ENCODE measurements at places on chromosomes 2 and 18.

DNA sequence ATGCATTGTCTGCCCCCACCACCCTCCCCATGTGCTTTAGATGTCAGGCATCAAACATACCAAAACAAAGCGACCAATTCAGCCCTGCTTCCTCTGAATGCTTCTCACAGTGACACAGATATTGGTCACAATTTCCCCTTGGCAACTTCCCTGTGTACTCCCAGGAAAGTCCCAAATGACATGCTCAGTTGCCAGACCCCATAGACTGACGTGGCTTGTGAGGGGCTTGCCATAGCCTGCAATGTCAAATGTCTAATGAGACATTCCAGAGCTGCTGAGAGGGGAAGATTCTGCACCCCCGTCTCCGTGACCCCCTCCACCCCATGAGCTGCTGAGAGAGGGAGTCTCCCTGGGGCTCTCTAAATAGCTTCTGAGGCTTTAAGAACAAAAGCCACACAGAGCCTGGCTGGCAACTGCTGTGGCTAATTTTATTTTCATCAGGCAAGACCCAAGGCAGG, 47.3 kb downstream of the RFTN2 start:
- no peak for DNase-seq

GRCh38 chr2:44848026-44848425, 93.5 kb upstream of the SIX3 start:
- no peak for DNase-seq

GRCh38 chr2:224847961-224848850, 132.0 kb upstream of the CCDC195 start:
- DNase-seq: no peak

DNA sequence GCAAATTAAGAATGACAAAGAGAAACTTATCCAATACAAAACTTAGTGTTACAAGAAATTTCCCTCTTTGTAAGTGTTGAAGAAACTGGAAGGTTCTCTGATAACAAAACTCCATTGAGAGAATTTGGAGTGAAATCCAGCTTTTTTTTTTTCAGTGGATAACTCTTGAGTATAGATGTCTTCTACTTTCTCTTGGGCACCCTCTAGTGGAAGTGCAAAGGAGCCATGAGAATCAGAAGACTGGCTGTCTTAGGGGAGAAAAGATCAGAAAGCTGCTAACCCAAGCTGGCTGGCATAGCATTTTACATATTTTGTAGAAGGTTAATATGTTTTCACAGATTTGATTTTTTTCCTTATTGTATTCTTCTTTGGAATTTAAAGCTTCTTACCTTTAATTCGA, 138.8 kb upstream of the SATB2 start:
- DNase-seq: no peak

- no peak for DNase-seq
These were observed 528 bp upstream of the ATG16L1 start for GRCh38 chr2:233250985-233251305.

GRCh38 chr18:28846958-28847357, 670.0 kb upstream of the CDH2 start:
- DNase-seq: no peak

DNA sequence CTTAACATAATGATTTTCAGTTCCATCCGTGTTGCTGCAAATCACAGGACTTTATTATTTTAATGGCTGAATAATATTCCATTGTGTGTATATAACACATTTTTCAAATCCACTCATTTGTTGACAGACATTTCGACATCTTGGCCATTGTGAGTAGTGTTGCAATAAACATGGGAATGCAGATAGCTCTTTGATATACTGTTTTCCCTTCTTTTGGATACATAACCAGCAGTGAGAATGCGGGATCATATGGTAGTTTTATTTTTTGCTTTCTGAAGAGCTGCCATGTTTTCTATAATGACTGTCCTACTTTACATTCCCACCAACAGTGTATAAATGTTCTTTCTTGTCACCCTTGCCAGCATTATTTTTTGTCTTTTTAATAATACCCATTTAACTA, 420.3 kb upstream of the CHAC2 start:
- no peak for DNase-seq

GRCh38 chr2:223251656-223252229, 199.8 kb downstream of the KCNE4 start:
- no peak for DNase-seq

DNA sequence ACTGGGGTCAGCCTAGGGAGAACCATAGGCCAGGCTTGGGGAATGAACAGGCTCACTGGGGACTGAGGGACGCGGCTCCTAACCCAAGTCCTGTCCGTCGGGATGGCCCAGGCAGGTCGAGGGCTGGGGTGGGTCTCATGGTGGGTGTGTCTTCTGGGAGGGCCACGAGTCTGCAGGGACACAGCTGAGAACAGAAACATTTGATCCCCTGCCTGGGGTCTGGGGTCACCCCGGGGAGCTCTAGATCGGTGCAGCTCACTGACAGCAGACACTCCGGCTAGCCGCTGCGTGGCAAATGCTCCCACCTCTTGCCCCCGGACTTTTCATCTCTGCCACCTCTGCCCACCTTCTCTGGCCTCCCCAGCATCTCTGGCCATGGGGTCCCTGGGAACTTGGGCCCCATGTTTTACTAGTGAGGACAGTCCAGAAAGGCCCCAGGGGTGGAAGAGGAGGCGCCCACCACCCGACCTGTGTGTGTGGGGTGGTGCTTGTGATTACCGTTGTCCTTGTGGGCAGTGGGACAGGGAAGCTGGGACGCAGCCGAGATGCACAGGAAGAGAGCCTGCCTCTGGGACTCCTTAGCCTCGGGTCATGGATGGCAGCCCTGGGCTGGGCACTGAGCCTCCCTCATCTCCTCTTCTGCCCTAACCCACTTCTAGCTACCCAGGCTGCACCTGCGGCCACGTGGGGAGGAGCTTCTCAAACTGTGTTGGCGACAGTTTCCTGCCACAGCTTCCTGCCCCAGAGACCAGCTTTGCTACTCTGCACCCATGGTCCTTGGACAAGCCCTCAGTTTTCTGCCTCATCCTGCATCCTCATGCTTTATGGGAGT, 4.9 kb downstream of the ZAP70 start:
- DNase-seq: no peak

DNA sequence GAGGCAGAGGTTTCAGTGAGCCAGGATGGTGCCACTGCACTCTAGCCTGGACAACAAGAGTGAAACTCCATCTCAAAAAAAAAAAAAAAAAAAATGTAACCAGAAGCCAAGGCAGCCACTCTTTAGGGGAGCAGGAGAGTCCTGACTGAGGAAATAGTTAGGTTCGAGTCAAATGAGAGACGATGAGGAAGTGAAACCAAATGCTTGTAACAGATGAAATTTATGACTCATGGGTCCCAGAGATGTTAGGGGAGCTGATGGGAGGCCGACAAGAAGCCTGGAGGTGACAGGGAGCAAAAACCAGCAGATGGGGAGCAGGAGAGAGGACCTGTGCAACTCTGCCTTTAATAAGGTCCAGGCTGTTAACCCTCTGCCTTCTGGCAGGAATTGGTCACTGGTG, 756.1 kb upstream of the DDX18 start:
- no peak for DNase-seq

DNA sequence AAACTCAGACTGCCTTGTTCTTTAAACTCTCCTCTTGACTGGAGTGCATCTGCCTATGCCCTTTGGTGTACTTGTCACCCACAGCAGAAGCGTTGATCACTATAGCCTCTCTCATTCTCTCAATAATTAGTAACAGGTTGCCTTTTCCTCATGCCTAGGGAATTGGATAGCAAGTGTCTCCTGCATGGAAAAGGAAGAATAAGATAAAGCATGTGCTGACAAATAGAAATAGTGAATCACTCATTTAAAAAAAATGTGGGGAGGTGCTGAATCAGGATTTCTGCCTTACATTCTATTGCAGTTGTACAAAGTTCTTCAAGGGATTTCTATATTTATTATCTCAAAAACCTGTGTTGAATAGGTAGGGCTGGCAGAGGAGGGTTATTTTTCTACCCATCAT, 323.0 kb downstream of the TXNL1 start:
- DNase-seq: no peak

DNA sequence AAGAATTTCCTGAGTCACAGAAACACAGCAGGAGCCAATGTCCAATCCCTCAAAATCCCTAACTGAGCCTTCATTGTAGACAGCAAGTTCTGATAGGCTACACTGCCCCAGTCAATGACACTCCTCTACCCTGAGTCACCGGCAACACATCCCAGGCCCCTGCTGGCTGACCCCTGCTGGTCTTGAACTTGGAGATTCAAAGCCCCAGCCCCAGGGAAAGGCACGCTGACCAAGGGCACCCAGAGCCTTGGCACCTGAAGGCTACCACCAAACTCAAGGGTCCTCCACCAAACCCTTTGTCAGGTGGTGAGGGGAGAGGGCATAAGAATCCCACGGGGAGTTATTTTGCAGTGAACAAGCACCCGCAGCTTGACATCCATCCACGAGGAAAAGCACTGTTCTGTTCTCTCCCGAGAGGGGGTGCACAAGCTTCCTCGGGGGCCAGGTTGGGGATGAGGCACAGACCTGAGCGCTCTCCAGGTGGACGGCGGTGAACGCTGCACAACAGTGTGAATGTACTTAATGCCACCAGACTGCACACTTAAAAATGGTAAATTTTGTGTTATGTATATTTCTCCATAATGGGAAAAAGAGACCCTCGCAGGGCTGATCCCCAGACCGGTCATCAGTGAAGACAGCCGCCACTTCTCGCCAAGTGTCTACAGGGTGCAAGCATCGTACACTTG, 46.9 kb downstream of the TFCP2L1 start:
- DNase-seq: no peak

GRCh38 chr2:151523850-151524249, 114.1 kb downstream of the RIF1 start:
- DNase-seq: no peak

- no peak for DNase-seq
These were observed 164.0 kb downstream of the DTNA start for GRCh38 chr18:34873986-34874580.

DNA sequence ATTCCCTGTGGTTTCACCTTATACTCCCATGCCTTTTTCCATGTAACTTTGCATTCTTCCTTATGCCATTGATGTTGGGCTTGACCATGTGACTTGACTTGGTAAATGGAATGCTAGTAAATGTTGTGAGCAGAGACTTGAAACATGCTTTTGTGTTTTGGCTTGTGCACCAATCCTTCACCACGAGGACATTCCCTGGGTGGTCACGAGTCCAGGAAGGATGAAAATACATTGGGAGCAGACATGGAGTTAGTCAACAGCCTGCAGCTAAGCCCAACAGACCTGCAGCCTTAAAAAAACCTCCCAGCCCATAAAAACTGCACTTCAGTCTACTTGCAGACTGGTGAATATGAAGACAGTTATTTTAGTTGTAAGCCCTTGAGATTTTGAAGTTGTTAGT, 116.5 kb upstream of the SPATS2L start:
- DNase-seq: no peak

- no peak for DNase-seq
These were observed 92.6 kb downstream of the RDH14 start for GRCh38 chr2:18467749-18468360.

- no peak for DNase-seq
These were observed 138.8 kb downstream of the ATAD2B start for GRCh38 chr2:23788100-23788499.

GRCh38 chr2:61575447-61575859, 37.3 kb upstream of the XPO1 start:
- DNase-seq: no peak

All from NCI-H1436 (cell line).